ENCODE measurements at places on chromosomes 11 and 22. TPM values are rescaled to one million over a fixed set of nuclear protein-coding genes. Genes with fewer than 3 reads are reported as not detected.

CBLIF gene
- total RNA-seq = not detected

SLC22A9 gene
- total RNA-seq = not detected

TMEM191C gene
- total RNA-seq = 0.83 TPM

ARHGAP20 gene
- 1.8 TPM for total RNA-seq

SLC7A4 gene
- 3.7 TPM for total RNA-seq

LGR4 gene
- 123 TPM for total RNA-seq

SCN4B gene
- 0.54 TPM for total RNA-seq

MGAT3 gene
- 52.1 TPM for total RNA-seq

SYT12 gene
- 1.1 TPM for total RNA-seq

OR2AT4 gene
- not detected for total RNA-seq

TCN1 gene
- total RNA-seq = not detected

NCAM1 gene
- total RNA-seq = 13.6 TPM

FBLN1 gene
- 162 TPM for total RNA-seq

GSC2 gene
- total RNA-seq = not detected

TUBA8 gene
- 6.6 TPM for total RNA-seq

PDE2A gene
- total RNA-seq = 8.4 TPM

GLYAT gene
- not detected for total RNA-seq

RFPL1 gene
- not detected for total RNA-seq

KLHL22 gene
- total RNA-seq = 23.9 TPM

SVIP gene
- 11.6 TPM for total RNA-seq

PTPN5 gene
- 1.7 TPM for total RNA-seq

TMEM86A gene
- 0.53 TPM for total RNA-seq
